ENCODE measurements at places on chromosomes 6 and 20.
A peak's percentile ranks its signal among the peaks of the same experiment; 100 is the strongest.

GRCh38 chr6:151325075-151326050, 66.0 kb downstream of the ZBTB2 start:
- DNase-seq: no peak

DNA sequence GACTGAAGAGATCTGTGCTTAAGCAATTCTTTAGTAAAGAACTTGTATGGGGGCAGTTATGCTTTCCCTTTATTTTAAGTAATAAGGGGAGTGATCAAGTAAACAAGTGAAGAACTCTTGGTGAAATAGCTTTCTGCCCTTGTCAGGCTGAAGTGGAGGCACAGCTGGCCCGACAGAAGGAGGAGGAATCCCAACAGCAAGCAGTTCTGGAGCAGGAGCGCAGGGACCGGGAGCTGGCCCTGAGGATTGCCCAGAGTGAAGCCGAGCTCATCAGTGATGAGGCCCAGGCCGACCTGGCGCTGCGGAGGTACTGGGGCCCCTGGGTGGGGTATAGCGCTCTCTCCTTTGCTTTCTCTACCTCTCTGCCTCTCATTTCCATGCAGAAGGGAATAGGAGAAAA, 143.3 kb downstream of the MYO6 start:
- no peak for DNase-seq

DNA sequence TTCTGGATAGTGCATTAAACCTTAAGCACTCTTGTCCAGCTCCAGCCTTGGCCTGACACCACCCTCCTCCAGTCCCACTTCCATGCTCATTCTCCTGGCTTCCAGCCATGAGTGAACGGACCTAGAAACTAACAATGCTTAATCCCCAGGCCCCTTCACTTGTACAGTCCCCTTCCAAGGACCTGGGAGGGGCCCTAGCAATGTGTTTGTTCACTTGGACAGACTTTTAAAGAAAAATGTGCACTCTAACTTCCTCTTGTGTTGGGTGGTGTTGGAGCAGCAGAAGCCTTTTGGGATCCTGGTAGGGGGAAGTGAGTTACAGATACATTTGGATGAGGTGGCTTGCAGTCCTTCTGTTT, 48.9 kb upstream of the CCN6 start:
- no peak for DNase-seq

GRCh38 chr6:16450285-16450684, 211.9 kb downstream of the GMPR start:
- peak; percentile 92 for DNase-seq

DNA sequence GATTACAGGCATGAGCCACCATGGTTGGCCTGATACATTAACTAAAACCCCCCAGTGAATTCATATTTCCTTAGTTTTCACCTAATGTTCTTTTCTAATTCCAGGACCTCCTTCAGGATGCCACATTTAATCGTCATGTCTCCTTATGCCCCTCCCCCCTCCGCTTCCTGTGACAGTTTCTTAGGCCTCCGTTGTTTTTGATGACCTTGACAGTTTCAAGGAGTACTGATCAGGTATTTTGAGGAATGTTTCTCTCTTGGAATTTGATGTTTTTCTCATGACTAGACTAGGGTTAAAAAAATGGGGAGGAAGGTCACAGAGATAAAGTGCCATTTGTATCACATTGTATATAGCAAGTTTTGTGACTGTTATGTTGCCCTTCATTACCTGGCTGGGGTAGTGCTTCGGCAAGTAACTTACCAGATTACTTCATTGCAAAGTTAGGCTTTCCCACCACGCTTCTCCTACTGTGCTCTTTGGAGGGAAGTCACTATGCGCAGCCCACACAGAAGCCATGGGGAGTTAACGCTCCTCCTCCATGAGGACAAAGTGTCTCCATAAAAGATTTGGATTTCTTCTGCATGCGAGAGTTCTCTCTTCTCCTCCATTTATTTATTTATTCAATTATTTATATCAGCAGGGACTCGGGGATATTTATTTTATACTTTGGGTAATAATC, 99.5 kb downstream of the NCR2 start:
- DNase-seq: no peak

DNA sequence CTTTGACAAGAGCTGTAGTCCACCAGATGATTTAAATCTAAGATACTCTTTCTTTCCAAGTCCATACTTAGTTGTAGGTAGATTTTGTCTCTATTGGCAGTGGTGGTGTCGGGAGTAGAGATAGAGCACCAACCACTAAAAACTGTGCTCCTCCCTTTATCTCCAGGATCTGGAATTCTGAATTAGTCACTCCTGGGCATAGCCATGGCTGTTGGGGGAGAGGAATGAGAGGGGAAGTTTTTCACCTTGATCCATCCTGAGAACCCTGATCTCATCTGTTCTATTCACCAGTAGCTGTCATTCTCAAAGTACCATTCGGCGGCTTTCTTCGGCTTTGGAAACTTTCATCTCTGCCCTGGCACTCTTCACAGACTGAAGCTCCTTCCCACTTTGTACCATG, 35.6 kb upstream of the NKX2-4 start:
- no peak for DNase-seq

- no peak for DNase-seq
Measured at GRCh38 chr6:158758941-158759479, 60.2 kb downstream of the EZR start.

DNA sequence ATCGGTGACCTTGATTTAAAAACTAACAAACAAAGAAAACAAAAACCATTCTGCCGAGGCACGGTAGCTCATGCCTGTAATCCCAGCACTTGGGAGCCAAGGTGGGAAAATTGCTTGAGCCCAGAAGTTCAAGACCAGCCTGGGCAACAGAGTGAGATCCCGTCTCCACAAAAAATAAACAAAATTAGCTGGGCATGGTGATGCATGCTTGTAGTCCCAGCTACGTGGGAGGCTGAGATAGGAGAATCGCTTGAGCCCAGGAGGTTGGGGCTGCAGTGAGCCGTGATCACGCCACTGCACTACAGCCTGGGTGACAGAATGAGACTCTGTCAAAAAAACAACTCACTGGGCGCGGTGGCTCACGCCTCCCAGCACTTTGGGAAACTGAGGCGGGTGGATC, 48.2 kb upstream of the TFAP2A start:
- no peak for DNase-seq

DNA sequence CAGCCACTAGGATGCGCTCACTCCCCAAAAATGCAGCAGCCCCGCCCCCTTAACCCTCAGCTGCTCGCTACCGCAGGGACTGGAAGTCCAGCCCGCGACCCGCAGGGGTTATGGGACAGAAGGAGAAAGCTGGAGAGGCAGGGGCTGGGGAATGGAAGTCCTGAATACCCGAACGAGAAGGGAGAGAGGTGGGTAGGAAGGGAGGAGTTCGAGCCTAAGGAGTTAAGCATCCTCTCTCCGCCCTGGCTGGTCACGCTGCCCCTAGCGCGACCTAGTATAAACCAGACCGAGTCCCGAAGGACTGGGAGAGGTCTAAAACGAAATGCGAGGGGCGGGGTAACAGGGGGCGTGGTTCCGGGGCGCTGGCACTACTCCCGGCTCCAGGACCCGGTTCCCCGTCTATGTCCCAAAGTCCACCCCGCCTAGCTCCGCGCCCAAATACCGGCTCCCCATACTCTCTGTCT, 448 bp upstream of the DDAH2 start:
- DNase-seq: no peak

GRCh38 chr6:37516076-37516919, 16.6 kb upstream of the CCDC167 start:
- no peak for DNase-seq

GRCh38 chr6:53634184-53634631, 31.3 kb downstream of the KLHL31 start:
- DNase-seq: no peak

- DNase-seq: no peak
Measured at GRCh38 chr20:49291200-49291599, 13.3 kb upstream of the ZNFX1 start.

DNA sequence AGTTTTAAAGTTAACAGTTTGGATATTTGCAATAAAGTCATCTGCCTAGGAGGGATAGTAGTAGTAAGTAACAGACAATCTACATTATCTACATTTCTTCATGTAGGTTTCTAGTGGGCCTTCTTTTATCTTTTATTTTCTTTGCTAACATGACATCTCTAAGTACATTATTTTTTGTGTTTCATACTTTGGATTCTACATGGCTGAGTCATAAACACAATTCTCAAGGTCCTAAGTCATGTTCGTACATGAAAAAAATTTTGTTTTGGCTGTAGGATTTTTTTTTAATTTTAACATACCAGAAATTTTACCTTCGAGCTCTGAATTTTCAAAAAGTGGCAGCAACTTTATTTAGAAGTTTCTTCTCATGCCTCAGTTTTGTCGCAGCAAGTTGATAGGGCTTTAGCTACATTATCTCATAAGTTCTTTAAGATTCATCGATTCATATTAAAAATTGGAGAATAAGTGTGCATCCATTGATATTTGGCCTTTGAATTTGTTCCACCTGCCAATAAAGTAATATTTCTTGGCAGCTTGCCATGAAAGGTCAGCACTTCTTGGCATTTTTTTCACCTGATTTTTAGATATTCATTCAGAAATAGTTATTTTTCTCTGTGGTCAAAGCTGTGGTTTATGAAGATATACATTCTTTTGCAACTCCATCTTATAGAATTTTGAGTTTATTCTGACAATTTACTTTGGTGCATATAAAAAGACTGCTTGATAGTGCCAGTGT, 146.2 kb downstream of the GRIK2 start:
- DNase-seq: peak; percentile 34

- no peak for DNase-seq
Measured at GRCh38 chr6:23905133-23905815, 220.7 kb upstream of the NRSN1 start.

DNA sequence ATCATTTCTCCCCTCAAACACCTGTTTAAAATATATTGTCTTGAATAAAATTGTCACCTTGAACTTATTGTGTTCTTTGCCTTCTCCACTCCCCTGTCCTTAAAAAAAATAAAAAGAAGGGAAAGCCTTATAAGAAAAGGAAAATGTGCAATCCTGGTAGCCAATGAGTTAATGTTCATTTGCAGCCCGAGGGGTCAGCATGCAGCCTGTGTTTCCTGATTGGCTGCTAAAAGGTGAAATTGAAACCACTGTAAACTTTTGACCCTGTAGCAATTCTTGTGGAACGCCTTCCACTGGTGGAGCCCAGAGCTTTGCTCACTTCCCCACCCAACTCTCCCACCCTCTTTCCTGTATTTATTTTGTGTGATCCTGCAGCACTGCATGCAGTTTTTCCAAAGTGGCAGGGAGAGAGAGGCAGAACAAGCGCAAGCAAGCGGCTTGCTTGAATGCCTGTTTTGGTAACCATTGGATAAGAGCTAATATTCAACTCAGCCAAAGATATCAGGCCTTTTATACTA, 74.9 kb downstream of the NCOA3 start:
- DNase-seq: peak; percentile 50

DNA sequence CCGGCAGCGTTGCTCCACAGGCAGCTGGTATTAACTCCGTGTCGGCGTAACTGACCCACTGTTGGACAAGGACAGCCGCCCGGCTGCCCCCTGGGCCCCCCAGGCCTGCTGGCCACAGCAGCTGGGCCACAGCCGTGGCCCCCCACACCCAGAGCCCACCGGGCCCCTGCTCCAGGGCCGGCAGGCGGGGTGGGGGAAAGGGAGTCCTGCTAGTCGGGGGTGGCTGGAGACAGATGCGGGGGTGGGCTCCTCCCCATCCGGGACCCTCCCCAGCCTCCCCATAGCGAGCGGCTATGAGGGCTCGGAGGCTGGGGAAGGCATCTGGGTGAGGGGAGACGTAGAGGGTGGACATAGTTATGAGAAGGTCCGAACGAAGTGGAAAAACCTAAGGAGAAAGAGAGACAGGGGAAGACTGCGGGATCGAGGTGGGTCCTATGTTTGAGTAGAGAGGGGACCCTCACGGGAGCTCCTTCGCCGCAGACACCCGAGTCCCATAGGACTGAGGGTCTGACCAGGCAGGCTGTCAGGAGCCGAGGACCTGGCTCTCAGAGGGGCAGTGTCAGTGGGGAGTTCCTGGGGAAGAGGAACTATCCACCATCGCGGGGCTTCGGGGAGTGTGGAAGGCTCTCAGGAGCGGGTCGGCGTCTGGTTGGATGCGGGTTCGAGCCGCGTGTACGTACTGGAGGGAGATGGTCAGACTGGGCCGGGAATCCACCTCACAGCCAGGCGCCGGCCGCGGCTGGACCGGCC, 511 bp downstream of the VARS1 start:
- no peak for DNase-seq

GRCh38 chr6:69835414-69836179, 30.8 kb upstream of the COL19A1 start:
- DNase-seq: peak; percentile 33

- DNase-seq: no peak
Measured at GRCh38 chr6:161424421-161424820, 150.6 kb upstream of the AGPAT4 start.

GRCh38 chr20:4855555-4855954, 133.8 kb downstream of the PRND start:
- DNase-seq: no peak

- DNase-seq: no peak
Measured at GRCh38 chr6:11994875-11995461, 17.1 kb upstream of the HIVEP1 start.

DNA sequence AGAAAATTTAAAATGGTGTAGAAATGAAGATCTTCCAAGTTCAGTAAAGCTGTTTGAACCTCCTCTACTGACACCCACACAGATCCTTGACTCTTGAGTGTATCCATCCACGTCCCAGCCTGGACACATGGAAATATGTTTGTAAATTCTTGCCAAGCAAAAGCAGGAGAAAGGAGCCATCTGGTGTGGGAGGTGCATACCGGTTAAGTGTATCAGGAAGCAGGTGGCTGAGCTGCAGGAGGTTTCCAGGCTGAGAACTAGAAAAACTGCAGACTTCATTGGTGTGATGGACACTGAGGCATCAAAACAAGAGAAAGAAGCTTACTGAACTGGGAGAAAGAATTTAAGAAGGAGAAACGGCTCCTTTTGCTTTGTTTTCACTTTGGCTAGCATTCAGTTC, 229.9 kb upstream of the GRIK2 start:
- DNase-seq: no peak

DNA sequence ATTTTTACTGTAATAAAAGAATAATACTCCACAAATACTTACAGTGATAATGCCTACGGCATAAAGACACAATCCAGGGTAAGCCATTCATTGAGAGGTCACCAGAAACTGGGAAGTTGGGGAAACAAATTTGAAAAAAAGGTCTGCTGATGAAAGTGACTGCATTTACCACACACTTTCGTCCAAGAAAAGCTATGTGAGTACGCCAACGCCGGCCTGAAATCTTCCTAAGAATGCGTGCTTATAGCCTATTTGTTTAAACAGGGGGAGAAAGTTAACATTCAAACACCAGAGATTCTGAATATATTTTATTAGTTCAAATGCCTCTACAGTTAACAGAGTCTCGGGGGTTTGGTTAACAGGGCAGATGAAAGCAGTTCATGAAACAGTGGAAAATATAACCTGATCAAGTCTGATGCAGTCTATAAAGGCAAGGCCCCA, 657 bp upstream of the LTV1 start:
- DNase-seq: no peak

DNA sequence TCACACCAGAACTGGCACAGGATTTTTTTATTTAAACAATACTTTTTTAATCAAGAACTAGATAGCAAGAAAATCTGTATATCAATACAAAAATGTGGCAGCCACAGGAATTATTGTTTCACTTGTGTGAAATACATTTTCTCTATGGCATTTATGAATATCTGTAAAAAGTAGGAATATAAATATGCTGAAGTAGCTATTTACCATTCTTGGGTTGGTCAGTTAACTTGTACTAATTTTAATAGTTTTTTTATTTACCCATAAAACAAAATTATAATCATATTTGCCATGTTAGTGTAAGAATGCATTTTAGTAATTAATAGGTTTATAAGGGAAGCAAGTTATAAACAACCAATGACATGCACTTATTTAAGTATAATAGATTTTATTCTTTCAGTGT, 31.4 kb upstream of the TMEM30A start:
- DNase-seq: no peak

- DNase-seq: no peak
Measured at GRCh38 chr6:109922851-109923250, 55.3 kb upstream of the GPR6 start.
